Stomach (tissue), 19 donors: ENCODE measurements at places on chromosomes 7 and 10. TPM values are rescaled to one million over a fixed set of nuclear protein-coding genes. Genes with fewer than 3 reads are reported as not detected.

The SLC25A28 gene
- total RNA-seq = 27.7 TPM

DNA sequence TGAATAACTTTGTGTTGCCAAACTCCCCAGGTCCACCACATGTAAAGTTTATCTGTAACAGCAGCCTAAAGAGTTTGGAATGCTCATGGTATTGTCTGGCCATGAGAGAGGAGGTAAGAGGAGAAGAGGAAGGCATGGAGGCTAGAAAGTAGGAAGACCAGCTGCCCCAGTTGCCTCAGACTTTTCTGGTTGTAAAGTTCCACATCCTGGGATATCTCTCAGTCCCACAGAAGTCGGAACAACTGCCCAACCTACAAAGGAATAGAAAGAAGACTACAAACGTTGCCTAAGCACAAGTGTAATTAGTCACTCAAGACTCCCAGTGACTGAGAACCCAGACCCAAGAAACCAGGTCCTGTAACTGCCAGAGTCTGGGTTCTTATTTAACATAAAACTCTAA lies 47.3 kb downstream of the CREB3L2 start:
- no peak for DNase-seq
- no peaks in the 10 kb centered on the region for H3K27me3 ChIP-seq
- H3K36me3 ChIP-seq = peaks cover 5% of the 10 kb centered on the region

DNA sequence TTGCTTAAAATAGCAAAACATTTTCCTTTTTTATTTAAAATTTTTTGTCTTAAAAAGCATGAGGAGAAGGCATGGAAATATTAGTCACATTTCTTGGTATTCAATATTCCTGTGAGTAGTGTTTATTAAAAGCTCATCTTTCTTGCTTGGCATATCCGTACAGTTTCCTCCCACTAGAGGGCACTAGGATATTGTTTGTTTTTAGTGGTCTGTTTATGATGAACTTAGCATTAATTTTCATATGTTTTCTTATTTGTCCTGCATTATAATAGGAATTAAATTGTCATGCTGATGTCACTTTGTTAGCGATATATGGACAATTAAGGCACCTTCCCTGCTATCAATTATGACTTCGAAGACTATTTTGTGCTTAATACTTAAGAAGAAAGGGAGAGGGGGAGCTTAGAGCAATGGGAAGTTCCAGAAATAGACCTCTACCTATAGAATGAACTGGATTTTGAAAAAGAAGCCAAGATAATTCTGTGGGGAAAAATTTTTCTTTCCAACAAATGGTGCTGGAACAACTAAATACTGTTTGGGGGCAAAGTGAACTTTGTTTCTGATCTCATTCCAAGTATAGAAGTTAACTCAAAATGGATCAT lies 91.0 kb upstream of the STRIP2 start:
- no peak overlapping the region for H3K4me3 ChIP-seq
- peaks cover 12% of the 10 kb centered on the region for H3K4me1 ChIP-seq
- H3K27me3 ChIP-seq = no peaks in the 10 kb centered on the region
- peak; percentile 79 for DNase-seq
- no peak overlapping the region for H3K27ac ChIP-seq
- no peaks in the 10 kb centered on the region for H3K36me3 ChIP-seq

DNA sequence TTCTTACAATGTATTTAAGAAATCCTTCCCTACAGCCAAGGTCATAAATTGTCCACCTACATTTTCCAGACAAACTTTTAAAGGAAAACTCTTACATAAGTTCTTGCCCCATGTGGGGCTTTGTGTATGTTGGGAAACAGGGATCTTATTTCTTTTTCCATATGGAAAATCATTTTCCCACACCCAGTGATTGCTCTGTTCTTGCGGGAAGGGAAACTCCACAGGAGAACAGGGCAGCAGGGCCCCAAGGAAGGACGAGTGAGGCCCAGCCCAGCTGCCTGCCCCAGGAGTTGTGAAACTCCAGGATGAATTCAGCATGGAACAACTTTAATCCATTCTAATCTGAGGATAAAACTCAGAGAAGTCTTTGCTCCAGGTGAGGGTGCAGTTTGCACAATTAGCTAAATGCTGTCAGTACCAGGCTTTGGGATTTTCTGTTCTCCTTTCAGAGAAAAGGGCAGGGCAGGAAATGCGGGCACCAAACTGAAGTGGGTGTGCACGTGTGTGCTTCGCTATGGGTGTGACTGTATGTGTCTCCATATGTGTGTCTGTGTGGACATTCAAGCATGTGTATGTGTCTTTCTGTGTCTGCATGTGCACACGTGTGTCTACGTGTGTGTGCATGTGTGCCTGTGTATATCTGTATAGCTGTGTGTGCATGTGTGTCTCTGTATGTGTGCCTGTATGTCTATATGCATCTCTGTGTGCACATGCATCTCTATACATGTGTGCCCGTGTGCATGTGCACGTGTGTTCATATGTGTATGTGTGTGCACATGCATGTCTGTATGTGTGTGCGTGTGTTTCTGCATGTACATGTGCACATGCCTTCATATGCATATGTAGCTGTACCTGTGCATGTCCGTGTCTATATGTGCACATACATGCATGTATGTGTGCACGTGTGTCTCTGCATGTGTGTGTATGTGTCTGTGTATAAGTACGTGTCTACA lies 102.0 kb upstream of the FAM20C start:
- no peaks in the 10 kb centered on the region for H3K27me3 ChIP-seq
- no peak for DNase-seq
- H3K27ac ChIP-seq = peak overlapping the region; percentile 63
- H3K4me1 ChIP-seq = peaks cover 33% of the 10 kb centered on the region
- H3K36me3 ChIP-seq = no peaks in the 10 kb centered on the region

The CACNB2 gene
- 42.9 TPM for total RNA-seq

GRCh38 chr10:42956045-42956444 lies 120.8 kb upstream of the RET start:
- H3K36me3 ChIP-seq = no peaks in the 10 kb centered on the region
- no peak for DNase-seq
- H3K4me1 ChIP-seq = peaks cover 6% of the 10 kb centered on the region
- H3K4me3 ChIP-seq = no peak overlapping the region

- peaks cover 25% of the 10 kb centered on the region for H3K4me1 ChIP-seq
- no peak overlapping the region for H3K27ac ChIP-seq
- DNase-seq = peak; percentile 87
- H3K27me3 ChIP-seq = no peaks in the 10 kb centered on the region
- H3K4me3 ChIP-seq = no peak overlapping the region
Measured at GRCh38 chr10:95601116-95601719, 40.0 kb upstream of the SORBS1 start.
